Transverse colon (tissue), 4 donors: ENCODE measurements at places on chromosomes 7 and 10.
A peak's percentile ranks its signal among the peaks of the same experiment; 100 is the strongest.

DNA sequence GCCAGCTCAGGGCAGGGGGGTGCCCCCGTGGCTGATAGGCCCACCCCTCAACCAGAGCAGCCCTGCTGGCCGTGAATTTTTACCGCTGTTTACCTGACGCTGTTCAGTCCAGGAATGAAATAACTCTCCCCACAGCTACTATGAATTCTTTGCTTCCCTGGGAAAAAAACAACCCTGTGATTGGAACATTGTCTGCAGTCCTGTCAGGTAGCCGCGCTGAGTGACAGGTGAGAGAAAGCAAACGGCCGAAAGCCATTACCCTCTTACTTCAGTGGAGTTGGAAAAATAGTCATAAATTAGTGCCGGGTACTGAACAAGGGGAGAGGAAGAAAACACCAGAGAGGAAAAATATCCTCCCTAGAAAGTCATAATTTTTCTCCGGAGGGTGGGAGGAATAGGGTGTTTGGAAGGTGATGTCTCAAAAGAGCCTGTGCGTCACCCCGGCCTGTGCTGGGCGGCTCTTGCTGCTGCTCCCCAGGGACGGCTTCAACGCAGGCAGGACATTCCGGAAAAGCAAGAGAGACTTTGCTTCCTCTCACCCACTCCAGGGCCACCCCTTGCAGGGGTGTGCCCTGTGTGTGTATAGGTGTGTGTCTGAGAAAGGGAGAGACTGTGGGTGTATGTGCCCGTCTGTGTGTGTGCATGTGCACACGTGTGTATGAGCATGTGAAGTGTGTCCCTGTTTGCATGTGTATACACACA, 69.0 kb downstream of the CDH23 start:
- no peak overlapping the region for H3K27ac ChIP-seq
- H3K36me3 ChIP-seq: no peaks in the 10 kb centered on the region
- DNase-seq: no peak
- no peaks in the 10 kb centered on the region for H3K27me3 ChIP-seq
- H3K4me3 ChIP-seq: no peak overlapping the region

DNA sequence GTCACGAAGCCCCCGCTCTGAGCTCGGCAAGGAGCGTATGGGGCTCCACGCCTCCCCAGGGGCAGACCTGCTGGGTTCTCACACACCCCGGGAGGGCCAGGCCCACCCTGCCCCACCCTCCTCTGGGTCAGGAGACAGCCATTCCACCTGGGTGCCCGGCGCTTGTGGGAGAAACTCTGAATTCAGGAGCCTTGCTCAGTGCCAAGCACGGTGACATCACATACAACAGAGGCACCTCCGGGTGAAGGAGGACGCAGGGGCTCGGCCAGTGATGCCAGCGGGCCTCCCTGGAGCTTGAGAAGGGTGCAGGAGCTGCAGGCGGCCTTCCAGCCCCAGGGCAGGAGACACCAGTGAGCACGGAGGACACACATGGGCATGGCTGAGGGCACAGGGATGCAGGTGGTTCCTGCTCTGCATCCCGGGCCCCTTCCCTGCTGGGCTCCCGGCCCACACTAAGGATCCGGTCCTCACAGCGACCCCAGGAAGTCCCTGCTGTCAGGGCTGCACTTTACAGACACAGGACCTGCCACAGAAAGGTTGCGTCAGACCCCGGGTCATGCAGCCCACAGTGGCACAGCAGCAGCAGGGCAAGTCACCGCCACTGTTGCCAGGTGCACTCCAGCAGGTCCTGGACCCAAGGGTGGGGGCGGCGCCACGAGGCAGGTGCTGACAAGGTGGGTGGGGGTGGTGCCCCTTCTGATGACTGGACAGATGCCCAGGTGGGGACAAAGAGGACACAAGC, 108.0 kb downstream of the MAD1L1 start:
- DNase-seq: no peak
- H3K27me3 ChIP-seq: no peaks in the 10 kb centered on the region
- no peaks in the 10 kb centered on the region for H3K4me1 ChIP-seq
- no peak overlapping the region for H3K4me3 ChIP-seq

DNA sequence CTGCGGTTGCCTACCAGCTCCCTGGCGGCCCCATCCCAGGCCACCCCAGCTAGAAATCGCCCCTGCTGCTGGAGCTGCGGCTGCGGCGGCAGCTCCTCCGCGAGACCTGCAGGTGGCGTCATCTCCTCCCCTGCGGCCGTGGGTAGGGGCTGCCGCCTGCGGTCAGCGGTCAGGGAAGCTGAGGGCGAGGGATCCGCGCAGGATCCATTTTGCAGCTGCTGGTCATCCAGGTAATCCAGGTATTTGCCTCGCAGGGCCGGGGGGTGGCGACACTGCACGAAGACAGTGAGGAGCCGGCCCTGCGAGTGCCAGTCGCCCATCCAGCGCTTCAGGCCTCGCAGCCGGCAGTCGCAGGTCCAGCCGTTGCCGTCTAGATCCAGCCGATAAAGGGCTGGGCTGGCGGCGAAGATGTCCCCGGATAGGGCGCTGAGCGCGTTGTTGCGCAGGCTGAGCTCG, 1.5 kb downstream of the TRIL start:
- H3K4me3 ChIP-seq: peak overlapping the region; percentile 18
- DNase-seq: peak; percentile 70
- peaks cover 9% of the 10 kb centered on the region for H3K4me1 ChIP-seq

- no peak overlapping the region for H3K4me3 ChIP-seq
- peak; percentile 18 for DNase-seq
- no peaks in the 10 kb centered on the region for H3K27me3 ChIP-seq
- H3K4me1 ChIP-seq: peaks cover 7% of the 10 kb centered on the region
- H3K27ac ChIP-seq: peak overlapping the region; percentile 52
Observed at GRCh38 chr7:47181746-47182361, 400.1 kb downstream of the TNS3 start.

DNA sequence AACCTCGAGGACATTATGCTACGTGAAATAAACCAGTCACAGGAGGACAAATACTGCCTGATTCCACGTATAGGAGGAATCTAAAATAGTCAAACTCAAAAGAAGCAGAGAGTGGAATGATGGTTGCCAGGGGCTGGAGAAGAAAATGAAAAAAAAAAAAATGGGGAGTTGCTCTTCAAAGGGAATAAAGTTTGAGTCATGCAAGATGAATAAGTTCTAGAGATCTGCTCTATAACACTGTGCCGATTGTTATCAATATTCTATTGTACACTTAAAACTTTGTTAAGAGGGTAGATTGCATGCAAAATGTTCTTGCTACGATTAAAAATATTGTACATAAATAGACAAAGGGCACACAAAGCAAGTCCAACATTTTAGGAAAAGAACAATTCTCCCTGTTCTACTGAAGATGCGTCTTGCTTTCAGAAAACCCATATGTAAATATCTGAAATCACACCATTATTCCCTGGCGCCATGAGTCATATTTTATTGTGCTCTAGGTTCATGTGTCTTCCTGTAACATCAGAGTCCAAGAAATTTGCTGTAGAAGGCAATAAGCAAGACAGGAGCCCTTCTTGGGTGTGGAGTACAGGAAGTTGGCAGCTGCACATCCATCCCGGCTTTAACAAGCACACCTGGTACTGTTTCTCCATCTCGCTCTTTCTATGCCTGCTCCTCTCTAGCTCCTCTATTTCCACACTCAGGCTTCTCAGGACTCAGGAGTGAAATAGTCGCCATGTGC, 145.9 kb downstream of the GFRA1 start:
- H3K4me3 ChIP-seq: no peak overlapping the region
- no peaks in the 10 kb centered on the region for H3K27me3 ChIP-seq
- no peak overlapping the region for H3K27ac ChIP-seq
- H3K36me3 ChIP-seq: no peaks in the 10 kb centered on the region

GRCh38 chr10:25815236-25815635, 118.8 kb upstream of the MYO3A start:
- H3K4me3 ChIP-seq: no peak overlapping the region
- H3K27me3 ChIP-seq: no peaks in the 10 kb centered on the region
- no peaks in the 10 kb centered on the region for H3K4me1 ChIP-seq
- DNase-seq: no peak
- no peak overlapping the region for H3K27ac ChIP-seq
- H3K36me3 ChIP-seq: no peaks in the 10 kb centered on the region

DNA sequence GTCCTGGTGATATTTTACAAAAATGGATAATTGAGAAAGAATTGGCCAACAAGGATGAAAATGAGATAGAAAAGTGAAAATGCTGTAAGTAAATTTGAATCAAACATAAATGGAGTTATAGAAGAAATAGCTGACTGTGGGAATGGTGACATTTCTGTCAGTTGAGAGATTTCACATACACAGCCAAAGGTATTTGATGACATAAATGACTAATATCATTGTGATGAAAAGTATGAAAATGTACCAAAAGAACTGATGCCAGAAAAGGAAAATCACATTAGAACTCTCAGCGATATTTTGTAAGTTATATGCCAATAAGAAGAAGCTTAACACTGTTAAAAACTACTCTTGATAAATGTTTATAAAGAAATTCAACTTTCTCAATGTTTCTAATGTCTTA, 54.9 kb downstream of the TFPI2 start:
- H3K4me1 ChIP-seq: no peaks in the 10 kb centered on the region
- no peaks in the 10 kb centered on the region for H3K27me3 ChIP-seq
- no peak overlapping the region for H3K27ac ChIP-seq
- DNase-seq: no peak
- H3K36me3 ChIP-seq: no peaks in the 10 kb centered on the region

DNA sequence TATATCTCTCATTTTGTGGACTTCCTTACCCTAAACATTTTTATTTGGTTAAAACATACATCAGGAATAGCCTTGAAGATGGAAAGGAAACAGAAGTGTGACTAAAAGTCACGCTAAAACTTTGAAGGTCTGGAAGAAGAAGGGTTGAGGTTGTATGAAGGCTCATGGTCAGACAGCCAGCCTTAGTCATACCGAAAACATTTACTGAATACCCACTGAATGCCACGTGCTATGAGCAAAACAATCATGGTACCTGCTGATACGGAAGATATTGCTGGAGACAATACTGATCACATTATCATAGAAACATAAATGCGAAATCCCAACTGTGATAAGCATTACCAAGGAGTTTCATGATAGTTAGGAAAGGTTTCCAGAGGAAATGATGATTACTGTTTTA, 64.0 kb downstream of the PDZD8 start:
- H3K27ac ChIP-seq: no peak overlapping the region
- H3K27me3 ChIP-seq: no peaks in the 10 kb centered on the region
- no peak overlapping the region for H3K4me3 ChIP-seq
- DNase-seq: no peak

GRCh38 chr7:131550846-131551245, 5.6 kb downstream of the PODXL start:
- peaks cover 8% of the 10 kb centered on the region for H3K4me1 ChIP-seq
- H3K27ac ChIP-seq: no peak overlapping the region
- no peak overlapping the region for H3K4me3 ChIP-seq
- peaks cover 16% of the 10 kb centered on the region for H3K27me3 ChIP-seq

GRCh38 chr7:28723336-28723735, 234.8 kb downstream of the TRIL start:
- H3K4me1 ChIP-seq: peaks cover 4% of the 10 kb centered on the region
- no peak overlapping the region for H3K4me3 ChIP-seq
- no peak for DNase-seq
- H3K27ac ChIP-seq: no peak overlapping the region

GRCh38 chr10:58082248-58082647, 185.4 kb downstream of the IPMK start:
- H3K4me3 ChIP-seq: no peak overlapping the region
- peak overlapping the region; percentile 8 for H3K27ac ChIP-seq
- H3K36me3 ChIP-seq: no peaks in the 10 kb centered on the region
- H3K4me1 ChIP-seq: no peaks in the 10 kb centered on the region
- no peak for DNase-seq

DNA sequence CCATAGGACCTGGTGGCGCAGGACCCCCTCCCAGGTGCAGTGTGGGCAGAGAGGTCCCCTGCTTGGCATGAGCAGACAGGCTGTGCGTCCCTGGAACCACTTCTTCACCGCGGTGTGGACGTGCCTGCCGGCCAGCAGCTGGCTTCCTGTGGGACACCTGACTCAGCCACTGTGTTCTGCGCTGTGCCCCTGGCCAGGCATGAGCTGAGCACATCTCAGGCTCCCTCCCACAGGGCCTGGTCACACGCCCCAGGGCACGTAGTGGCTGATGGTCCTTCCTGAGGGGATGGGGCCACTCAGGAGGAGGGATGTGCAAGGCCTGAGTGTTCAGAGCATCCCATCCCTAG, 3.5 kb upstream of the DEPP1 start:
- no peaks in the 10 kb centered on the region for H3K27me3 ChIP-seq
- no peak for DNase-seq
- peaks cover 35% of the 10 kb centered on the region for H3K4me1 ChIP-seq
- no peaks in the 10 kb centered on the region for H3K36me3 ChIP-seq
- H3K4me3 ChIP-seq: no peak overlapping the region

GRCh38 chr10:131921184-131921583, 20.4 kb downstream of the PPP2R2D start:
- no peaks in the 10 kb centered on the region for H3K36me3 ChIP-seq
- no peak for DNase-seq
- no peak overlapping the region for H3K27ac ChIP-seq
- no peaks in the 10 kb centered on the region for H3K4me1 ChIP-seq
- no peak overlapping the region for H3K4me3 ChIP-seq

- DNase-seq: no peak
- H3K27me3 ChIP-seq: no peaks in the 10 kb centered on the region
- H3K36me3 ChIP-seq: no peaks in the 10 kb centered on the region
- H3K4me1 ChIP-seq: no peaks in the 10 kb centered on the region
- no peak overlapping the region for H3K4me3 ChIP-seq
Observed at GRCh38 chr10:6542999-6543430, 37.1 kb downstream of the PRKCQ start.

DNA sequence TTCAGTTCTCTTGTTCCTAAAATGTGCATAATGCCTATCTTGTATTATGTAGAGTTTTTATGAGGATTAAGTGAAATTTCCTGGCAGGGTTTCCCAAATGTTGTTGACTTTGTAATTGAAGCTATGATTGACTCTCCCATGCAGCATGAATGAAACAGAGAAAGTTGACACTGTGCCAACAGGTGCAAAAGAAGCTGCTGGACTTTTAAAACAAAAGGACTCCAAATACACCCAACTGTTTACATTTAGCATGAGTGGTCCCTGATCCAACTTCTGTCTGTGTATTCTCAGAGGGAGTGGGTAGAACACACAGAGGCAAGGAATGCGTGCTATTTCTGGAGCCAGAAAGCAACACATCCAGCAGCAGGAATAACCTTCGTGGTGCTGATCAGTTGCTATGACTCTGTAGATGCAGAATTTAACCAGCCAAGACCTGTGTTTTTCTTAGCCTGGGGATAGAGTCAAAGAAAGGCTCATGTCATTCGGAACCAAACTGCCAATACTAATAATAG, 14.4 kb upstream of the RBM20 start:
- peak overlapping the region; percentile 60 for H3K27ac ChIP-seq
- H3K4me3 ChIP-seq: no peak overlapping the region
- peaks cover 9% of the 10 kb centered on the region for H3K4me1 ChIP-seq
- H3K36me3 ChIP-seq: no peaks in the 10 kb centered on the region
- no peaks in the 10 kb centered on the region for H3K27me3 ChIP-seq
